ENCODE measurements at places on chromosomes 5 and 9.

- DNase-seq: no peak
Observed at GRCh38 chr9:131068076-131068816, 28.1 kb upstream of the AIF1L start.

GRCh38 chr5:134845335-134845851 lies 375 bp upstream of the C5orf24 start:
- peak; percentile 50 for DNase-seq

- DNase-seq: no peak
Observed at GRCh38 chr5:77847129-77847460, 71.0 kb upstream of the TBCA start.

GRCh38 chr5:11790201-11790600 lies 114.0 kb downstream of the CTNND2 start:
- DNase-seq: no peak

GRCh38 chr5:116442095-116442534 lies 132.5 kb downstream of the SEMA6A start:
- DNase-seq: no peak

DNA sequence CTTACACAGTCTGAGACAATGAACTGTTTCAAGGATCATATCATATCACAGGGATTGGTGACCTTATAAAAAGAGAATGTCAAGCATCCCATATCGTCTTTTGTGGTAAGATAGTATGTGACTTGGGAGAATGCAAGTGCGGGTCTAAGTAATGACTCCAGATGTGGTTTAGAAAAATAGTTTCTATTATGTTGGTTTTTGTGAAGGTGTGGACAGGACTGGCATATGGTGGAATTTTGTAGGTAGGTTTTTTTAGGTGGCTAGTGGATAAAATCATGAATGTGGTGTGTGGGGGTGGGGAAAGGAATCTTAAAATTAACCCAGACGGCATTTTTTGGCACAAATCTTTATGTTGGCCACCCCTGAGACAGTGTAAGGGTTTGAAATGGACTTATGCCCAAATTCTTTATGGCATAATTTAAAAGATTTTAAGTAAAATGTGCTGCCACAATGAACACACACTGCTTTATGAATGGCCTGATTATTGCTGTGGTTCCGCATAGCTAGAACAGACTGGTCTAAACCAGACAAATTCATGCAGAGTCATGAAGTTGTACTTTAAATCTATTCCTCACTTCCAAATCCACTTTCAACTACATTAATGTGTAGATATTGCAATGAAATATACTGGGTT lies 204.8 kb upstream of the HAPLN1 start:
- DNase-seq: no peak

GRCh38 chr9:127114606-127115005 lies 7.8 kb downstream of the ANGPTL2 start:
- DNase-seq: no peak

GRCh38 chr9:125361837-125362531 lies 100.4 kb downstream of the GAPVD1 start:
- DNase-seq: no peak

- peak; percentile 56 for DNase-seq
Observed at GRCh38 chr5:160165137-160166068, 46.2 kb upstream of the PWWP2A start.

- no peak for DNase-seq
Observed at GRCh38 chr9:87271696-87272477, 225.8 kb upstream of the DAPK1 start.

GRCh38 chr9:114487607-114488300 lies 17.5 kb downstream of the WHRN start:
- peak; percentile 18 for DNase-seq

- no peak for DNase-seq
Observed at GRCh38 chr5:10826971-10827370, 65.9 kb upstream of the DAP start.

- no peak for DNase-seq
Observed at GRCh38 chr9:99894826-99895225, 11.6 kb upstream of the STX17 start.

DNA sequence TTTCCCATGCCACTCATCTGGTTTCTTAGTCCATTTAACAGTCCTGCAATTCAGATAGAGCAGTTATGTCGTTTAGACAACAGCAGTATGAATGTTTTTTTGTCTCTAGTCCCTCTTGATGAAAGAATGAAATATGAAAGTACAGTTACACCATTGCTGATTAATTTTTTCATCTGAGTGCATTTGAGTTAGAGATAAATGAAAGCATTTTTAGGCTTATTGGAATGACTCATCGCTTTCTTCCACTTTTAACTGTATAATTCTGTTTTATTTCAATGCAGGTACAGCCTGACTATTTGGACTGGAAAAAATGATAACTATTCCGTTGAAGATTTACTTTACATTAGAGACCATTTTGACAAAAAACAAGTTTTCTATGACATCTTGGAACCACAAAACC lies 28.7 kb downstream of the ANKRD34B start:
- no peak for DNase-seq

Measured in NCI-H2227 treated with DMSO at 0.1 percent for 48 hours (cell line).